ENCODE measurements at places on chromosomes 13 and 19.

GRCh38 chr19:28319227-28319626, 893.7 kb downstream of the UQCRFS1 start:
- DNase-seq = no peak

GRCh38 chr19:49799798-49800376, 13.2 kb downstream of the FUZ start:
- no peak for DNase-seq

GRCh38 chr19:46429999-46430398, 1.3 kb upstream of the PNMA8C start:
- DNase-seq = no peak

GRCh38 chr19:23956051-23956450, 41.4 kb downstream of the ZNF726 start:
- no peak for DNase-seq

- no peak for DNase-seq
Measured at GRCh38 chr19:34479396-34479795, 2.2 kb upstream of the WTIP start.

- no peak for DNase-seq
Measured at GRCh38 chr13:101752432-101752831, 300.0 kb downstream of the ITGBL1 start.

- no peak for DNase-seq
Measured at GRCh38 chr13:30319130-30319529, 11.8 kb upstream of the KATNAL1 start.

DNA sequence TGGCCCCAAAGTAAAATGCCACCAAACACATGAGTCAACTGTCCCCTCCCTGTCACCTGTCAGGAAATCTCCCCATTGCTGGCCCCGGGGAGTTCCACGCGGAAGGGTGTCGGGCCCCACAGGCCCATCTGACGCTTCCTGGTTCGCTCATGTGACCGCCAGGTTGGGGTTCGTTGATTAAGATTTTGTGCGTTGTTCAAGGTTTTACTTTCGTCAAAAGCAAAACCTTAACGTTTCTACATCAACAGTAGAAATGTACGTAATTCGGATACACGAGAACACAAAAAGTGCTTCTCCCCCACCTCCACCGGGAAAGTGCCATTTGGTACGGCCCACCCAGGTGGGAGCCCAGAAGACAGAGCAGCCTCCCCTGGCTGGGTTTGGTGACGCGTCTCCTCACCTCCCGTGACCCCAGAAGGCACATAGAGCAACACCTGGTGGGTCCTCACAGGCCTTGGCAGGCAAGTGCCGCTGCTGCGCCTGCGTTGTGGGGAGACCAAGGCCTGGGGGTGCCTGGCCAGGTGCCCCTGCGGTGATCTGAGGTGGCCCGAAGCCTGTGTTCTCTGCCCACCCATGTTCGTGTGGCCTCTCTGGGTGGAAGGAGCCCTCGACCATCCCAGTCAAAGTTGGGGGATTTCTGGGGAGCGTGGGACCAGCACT, 161.6 kb downstream of the KDM4B start:
- DNase-seq = peak; percentile 6
